ENCODE measurements at places on chromosomes 1 and 21. TPM values are rescaled to one million over a fixed set of nuclear protein-coding genes. Genes with fewer than 3 reads are reported as not detected.

DNA sequence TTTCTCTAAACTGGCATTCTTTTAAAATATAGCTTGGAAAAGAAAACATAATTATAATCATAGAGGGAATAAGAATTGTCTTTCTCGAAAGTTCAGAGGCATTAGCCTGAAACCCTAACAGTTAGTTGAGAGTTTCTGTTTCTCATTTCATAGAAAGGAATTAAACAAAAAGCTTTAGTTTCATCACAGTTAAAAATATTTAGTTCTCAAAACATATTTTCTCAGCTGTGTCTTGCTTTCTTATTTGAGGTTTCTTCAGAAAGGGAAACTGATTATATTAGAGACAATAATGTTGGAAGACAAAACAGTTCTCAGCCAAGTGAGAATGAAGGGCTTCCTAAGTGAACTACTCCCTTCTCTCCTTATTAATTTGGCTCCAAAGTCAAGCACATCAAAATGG, 75.4 kb upstream of the C1orf105 start:
- DNase-seq: no peak

DNA sequence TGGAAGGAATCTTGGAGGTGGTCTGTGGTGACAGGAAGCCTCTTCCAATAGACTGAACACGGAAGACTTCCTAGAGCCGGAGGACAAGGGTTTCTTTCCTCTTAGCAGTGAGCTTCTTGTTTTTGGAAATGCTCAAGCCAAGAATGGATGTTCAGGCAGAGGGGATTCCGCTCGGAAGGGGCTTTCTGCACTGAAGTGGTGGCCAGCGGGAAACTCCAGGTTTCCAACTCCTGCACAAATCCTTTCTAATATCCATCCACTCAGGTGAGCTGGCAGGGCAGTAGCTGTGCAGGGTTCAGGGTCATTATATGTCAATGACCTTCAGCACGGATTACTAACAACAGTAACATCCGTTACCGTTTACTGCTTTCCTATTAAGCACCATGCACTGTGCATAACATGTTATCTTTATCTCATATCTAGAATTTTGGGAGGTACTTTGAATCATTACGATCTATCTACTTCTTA, 573 bp upstream of the CPT2 start:
- DNase-seq: no peak

- DNase-seq: no peak
Observed at GRCh38 chr1:231159202-231159962, 2.5 kb upstream of the TRIM67 start.

The SEMA4A gene
- total RNA-seq: 9.0 TPM

The SH2D2A gene
- total RNA-seq: 283 TPM

DNA sequence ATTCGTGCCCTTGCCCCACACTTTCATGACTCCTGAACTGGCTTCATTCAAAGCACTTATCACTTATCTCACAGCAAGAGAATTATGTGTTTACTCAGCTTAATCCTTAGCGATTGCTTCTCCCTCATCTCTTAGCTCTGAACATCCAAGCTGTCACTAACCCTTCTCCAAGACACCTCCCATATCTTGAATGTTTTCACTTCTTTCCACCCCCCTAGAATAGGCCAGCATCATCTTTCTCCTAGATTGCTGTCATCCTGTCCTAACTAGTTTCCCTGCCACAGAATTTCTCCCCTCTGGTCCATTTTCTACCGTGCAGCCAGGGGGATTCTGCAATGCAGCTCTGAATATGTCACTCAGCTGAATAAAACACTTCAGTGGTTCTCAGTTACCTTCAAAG, 68.6 kb upstream of the SPATA6 start:
- no peak for DNase-seq

DNA sequence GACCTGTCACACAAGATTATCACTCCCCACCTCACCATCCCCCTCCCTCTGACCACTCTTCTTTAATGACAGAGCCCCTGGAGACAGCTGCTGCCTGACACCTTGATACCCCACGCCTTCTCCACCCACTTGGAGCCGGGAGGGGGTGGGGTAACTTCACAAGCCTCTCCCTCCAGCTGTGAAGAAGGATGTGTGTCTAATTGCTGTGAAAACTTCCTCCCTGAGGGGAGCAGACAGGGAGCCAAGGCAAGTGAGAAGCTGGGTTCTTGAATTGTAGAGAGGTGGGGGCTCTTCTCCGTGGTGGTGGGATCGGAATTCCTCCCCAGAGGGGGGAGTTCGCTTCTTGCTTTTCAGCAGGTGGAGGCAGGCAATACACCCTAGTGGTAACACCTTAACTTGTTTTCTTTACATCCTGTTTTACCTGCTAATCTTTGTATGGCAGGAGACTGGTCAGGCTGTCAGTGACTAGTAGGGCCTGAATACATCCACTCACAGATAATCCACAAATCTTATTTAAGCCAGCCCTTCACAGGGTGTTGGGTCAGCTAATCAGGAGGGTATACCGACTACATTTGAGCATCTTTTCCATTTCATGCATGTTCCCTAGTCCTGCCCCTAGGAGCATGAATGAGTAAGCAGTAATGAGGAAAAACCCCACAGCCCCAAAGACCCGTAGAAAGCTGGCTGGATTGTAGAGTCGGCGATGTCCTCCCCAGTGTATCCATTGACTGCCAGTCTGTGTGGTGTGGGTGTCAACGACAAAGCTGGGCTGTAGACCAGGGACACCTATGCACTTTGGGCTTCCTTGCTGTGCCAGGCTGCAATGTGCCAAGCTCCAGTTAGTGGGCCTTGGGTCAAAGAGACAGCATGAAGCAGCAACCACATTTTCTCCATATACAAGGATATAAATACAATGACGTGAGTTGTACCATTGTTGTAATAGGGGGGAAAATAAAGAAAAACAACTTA, 57.3 kb downstream of the NFASC start:
- DNase-seq: no peak

The POU2F1 gene
- 20.2 TPM for total RNA-seq

GRCh38 chr1:47227341-47228232, 4.4 kb downstream of the TAL1 start:
- no peak for DNase-seq

DNA sequence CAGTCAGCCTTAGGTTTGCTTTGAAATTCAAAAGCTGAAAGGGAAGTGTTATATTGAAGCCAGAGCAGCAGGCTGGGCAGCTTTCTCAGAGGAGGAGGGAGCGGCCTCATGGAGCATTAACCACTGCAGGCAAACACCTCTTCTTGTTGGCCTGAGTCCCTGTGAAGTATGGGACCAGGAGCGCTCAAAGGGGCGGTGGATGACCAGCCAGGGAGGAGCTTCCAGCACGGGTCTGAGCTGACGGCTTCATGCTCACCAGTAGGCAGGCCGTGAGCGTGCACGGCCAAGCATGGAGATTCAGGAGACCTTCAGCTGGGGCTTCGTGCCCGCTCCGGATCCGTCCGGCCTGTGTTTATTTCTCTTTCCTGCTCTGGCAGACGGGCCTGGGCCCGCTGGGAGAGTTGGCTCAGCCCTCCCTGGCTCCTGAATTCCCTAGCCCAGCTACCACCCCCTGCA, 245.2 kb downstream of the TRABD2B start:
- no peak for DNase-seq

- DNase-seq: no peak
Observed at GRCh38 chr21:42013376-42013775, 3.2 kb upstream of the ZBTB21 start.

GRCh38 chr1:62311473-62311943, 7.7 kb downstream of the KANK4 start:
- no peak for DNase-seq

GRCh38 chr1:25619101-25619890, 2.7 kb downstream of the MAN1C1 start:
- no peak for DNase-seq

DNA sequence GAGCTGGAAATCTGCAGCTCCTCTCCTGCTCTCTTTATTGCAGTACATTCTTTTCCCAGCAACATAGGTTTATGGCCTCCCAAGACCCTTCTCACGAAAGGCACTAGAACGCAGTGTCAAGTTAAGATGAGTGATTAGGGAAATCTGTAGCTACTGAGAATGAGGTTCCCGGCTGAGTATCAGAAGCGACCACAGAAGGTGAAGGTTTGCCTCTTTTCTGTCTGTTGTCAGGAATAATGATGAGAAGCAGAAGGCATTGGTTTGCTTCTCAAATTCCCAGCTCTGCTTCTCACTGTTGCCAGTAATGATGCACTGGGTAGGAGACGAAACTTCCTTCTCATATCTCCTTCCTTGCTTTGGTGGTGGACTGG, 128.4 kb downstream of the NTMT2 start:
- DNase-seq: no peak

The VAV3 gene
- 6.1 TPM for total RNA-seq

GRCh38 chr1:197782722-197783360, 7.6 kb upstream of the DENND1B start:
- no peak for DNase-seq

- no peak for DNase-seq
Observed at GRCh38 chr1:100585786-100586185, 47.8 kb downstream of the GPR88 start.

The IL19 gene
- not detected for total RNA-seq

GRCh38 chr1:218642033-218642948, 297.2 kb downstream of the TGFB2 start:
- no peak for DNase-seq

- no peak for DNase-seq
Observed at GRCh38 chr1:66354311-66355201, 179.4 kb upstream of the SGIP1 start.

- DNase-seq: no peak
Observed at GRCh38 chr21:34074283-34075090, 1.1 kb downstream of the MRPS6 start.

DNA sequence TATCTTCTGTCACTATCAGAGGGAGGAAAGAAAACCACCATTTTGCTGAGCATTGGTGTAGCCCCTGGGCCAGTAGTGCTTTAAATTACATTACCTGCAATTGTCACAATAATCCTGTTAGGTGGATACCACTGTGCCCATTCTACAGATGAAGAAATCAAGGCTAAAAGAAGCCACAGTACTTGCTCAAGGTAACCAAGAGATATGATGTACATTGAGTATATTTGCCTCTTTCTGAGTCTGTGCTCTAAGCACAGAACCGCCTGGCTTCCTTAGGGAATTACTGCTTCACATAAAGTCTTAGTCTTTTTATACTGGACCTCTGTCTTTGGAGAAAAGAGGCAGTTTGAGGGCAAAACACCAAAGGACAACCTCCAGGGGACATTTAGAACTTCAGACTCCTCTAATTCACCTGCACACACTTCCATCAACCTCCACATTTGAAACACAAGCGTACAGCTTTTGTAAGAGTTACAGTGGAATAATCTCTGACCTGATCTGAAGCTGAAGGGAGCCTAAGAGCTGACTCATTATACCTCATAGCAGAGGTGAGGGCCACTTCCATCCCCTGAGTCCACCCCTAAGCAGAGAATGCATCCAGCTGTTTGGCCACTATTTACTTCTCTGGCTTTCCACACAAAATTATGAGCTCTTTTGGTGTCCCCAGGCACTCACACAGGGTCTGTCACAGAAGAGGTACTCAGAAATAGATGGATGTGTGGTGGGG, 61.8 kb downstream of the PLPP3 start:
- DNase-seq: no peak

The LCE1E gene
- total RNA-seq: not detected

The CYYR1 gene
- not detected for total RNA-seq

DNA sequence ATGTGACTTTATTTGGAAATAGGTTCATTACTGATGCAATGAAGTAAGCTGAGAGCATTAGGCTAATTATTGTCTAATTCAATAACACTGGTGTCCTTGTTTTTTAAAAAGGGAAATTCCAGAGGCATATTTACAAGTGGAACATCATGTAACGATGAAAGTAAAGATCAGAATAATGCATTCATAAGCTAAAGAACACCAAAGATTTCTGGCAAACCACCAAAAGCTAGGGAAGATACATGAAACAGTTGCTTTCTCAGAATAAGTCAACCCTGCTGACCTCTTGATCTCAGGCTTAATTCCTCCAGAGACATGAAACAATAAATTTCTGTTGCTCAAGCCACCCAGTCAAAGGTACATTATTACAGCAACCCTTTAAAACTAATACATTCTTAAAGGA, 20.3 kb upstream of the IFI16 start:
- DNase-seq: no peak

DNA sequence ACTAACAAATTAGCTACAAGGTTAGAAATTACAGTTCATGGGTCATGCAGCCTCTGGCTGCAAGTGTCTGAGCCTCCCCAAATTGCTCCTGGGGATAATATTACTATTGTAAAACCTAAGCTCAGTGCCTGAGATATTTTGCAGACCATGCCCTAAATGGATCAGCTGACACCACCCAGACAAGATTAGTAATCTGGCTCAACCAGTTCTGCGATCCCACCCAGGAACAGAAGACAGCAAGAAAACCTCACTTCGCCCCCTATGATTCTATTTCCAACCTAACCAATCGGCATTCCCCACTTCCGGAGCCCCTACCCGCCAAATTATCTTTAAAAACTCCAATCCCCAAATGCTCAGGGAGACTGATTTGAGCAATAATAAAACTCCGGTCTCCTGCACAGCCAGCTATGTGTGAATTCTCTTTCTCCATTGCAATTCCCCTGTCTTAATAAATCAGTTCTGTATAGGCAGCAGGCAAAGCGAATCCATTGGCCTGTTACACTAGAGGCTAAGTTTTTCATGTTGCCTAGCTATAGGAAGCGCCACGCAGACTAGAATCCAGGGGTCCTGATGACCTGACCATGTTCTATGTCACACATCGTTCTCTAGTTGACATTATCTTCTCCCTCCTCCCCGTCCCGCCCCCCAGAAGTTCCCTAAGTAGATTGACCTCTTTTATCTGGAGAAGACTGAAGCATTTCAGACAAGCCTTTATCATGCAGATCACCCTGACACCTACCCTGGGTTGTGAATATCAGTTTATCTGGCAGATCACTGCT, 22.4 kb upstream of the ZFYVE9 start:
- no peak for DNase-seq

DNA sequence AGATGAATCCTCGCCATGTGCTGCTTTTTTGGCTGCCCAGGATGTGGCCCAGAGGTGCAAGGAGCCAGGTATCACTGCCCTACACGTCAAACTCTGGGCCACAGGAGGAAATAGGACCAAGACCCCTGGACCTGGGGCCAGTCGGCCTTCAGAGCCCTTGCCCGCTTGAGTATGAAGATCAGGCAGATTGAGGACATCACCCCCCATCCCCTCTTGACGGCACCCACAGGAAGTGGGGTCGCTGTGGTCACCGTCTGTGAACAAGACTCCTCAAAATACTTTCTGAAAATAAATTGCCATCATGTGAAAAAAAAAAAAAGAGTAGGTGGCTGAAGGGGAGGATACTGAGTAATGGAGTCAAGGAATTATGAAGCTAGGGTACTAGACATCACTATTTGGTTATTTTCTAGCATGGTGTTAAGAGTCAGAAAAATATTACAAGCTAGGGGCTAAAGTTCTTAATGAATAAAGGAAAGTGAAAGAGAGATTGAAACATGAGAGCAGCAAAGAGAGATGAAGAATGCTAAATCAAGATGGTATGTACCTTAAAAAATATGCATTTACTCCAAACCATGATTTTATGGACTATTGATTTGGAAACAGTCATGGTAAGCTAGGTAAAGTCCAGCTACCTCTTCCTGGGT, 84.9 kb downstream of the CLEC20A start:
- no peak for DNase-seq

- no peak for DNase-seq
Observed at GRCh38 chr1:94339206-94339927, 78.8 kb upstream of the ABCD3 start.

GRCh38 chr1:193457676-193458075, 271.3 kb upstream of the B3GALT2 start:
- DNase-seq: no peak

- DNase-seq: no peak
Observed at GRCh38 chr1:52867087-52867863, 24.7 kb downstream of the ZYG11A start.

The PLA2G2A gene
- not detected for total RNA-seq

- DNase-seq: no peak
Observed at GRCh38 chr1:246891105-246891504, 40.6 kb downstream of the AHCTF1 start.

- DNase-seq: no peak
Observed at GRCh38 chr21:43281661-43282357, 113.0 kb downstream of the CRYAA start.

The OR2L13 gene
- total RNA-seq: not detected
